Activated CD4-positive, alpha-beta T cell treated with anti-CD3 and anti-CD28 coated beads, Interleukin-2, amount 10 ng/mL, durations not matched to agents 24 days and 14 days (primary cell): ENCODE measurements at places on chromosomes 1 and 21. TPM values are rescaled to one million over a fixed set of nuclear protein-coding genes. Genes with fewer than 3 reads are reported as not detected.

DNA sequence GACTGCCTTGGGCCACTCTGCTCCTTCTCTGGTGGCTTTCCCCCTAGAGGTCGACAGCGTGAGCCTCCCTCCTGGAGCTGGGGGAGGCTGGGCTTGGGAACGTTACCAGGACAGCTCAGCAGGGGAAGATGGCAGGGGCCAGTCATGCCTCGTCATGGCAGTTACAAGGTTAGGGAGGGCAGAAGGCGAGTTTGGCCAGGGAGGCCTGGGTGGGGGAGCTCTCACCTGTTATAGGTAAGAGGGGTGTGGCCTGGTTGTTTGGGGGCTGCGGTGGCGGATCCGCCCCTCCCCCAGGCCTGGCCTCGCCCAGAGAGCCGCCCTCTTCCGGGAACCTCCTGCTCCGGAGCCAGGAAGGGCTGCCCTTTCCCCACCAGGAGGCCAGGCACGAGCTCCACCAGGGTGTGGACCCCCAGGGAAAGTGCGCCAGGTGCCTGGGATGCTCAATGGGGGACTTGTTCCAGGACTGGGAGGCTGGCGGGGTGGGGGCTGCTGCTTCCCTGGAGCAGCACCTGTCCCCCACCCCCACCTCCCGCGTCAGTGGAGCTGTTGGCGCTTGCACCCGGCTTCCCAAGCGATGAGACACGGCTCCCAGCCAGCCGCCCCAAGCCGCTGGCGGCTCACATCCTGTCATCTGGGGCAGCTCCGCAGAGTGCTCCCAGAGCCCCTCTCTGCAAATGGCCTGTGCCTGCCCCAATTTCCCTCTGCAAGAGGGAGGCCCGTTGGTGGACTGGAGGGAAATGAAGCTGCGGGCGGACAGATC, 23.6 kb upstream of the PKP1 start:
- H3K27me3 ChIP-seq = peaks cover 12% of the 10 kb centered on the region
- DNase-seq = peak; percentile 46
- no peak overlapping the region for H3K27ac ChIP-seq
- no peaks in the 10 kb centered on the region for H3K4me1 ChIP-seq
- H3K4me3 ChIP-seq = no peak overlapping the region

GRCh38 chr21:36877741-36878140, 88.7 kb downstream of the HLCS start:
- no peak overlapping the region for H3K27ac ChIP-seq
- H3K27me3 ChIP-seq = no peaks in the 10 kb centered on the region
- H3K4me3 ChIP-seq = no peak overlapping the region
- no peak for DNase-seq
- no peaks in the 10 kb centered on the region for H3K4me1 ChIP-seq

GRCh38 chr1:171446386-171446785, 38.9 kb upstream of the PRRC2C start:
- DNase-seq = no peak
- H3K27me3 ChIP-seq = peaks cover 5% of the 10 kb centered on the region
- H3K4me3 ChIP-seq = no peak overlapping the region
- H3K4me1 ChIP-seq = no peaks in the 10 kb centered on the region
- H3K27ac ChIP-seq = no peak overlapping the region

DNA sequence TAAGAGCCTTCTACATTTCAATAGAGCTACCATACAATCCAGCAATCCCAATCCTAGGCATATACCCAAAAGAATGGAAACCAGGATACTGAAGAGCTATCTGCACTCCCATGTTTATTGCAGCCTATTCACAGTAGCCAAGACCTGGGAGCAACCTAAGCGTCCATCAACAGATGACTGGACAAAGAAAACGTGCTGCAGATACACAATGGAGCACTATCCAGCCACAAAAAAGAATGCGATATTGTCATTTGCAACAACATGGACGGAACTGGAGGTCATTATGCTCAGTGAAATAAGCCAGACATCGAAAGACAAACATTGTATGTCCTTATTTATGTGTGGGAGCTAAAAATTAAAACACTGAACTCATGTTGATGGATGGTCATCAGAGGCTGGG, 115.3 kb downstream of the HLCS start:
- no peaks in the 10 kb centered on the region for H3K27me3 ChIP-seq
- no peak overlapping the region for H3K4me3 ChIP-seq
- H3K36me3 ChIP-seq = no peaks in the 10 kb centered on the region
- DNase-seq = no peak

The CLCA1 gene
- total RNA-seq = not detected in 2 replicates

The LCE1C gene
- not detected in 2 replicates for total RNA-seq

DNA sequence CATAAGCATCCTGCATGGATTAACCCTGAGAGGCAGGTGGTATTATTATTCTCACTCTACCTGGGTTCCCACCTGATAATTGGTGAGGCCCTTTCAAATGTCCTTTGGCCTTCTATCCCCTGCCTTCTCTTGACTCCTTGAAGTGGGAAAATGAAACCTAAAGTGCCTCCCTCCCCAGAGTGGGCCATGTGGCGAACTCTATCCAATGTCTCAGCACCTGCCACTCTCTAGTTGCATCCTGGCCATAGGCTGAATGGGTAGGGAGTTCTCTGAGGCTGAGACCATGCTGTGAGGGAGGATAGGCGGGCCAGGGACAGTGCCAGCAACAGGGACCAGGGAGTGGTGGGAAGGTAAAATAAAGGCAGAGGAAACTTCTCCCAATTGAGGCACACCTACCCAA, 35.3 kb downstream of the ELF3 start:
- no peaks in the 10 kb centered on the region for H3K36me3 ChIP-seq
- no peak for DNase-seq
- peaks cover 4% of the 10 kb centered on the region for H3K4me1 ChIP-seq

DNA sequence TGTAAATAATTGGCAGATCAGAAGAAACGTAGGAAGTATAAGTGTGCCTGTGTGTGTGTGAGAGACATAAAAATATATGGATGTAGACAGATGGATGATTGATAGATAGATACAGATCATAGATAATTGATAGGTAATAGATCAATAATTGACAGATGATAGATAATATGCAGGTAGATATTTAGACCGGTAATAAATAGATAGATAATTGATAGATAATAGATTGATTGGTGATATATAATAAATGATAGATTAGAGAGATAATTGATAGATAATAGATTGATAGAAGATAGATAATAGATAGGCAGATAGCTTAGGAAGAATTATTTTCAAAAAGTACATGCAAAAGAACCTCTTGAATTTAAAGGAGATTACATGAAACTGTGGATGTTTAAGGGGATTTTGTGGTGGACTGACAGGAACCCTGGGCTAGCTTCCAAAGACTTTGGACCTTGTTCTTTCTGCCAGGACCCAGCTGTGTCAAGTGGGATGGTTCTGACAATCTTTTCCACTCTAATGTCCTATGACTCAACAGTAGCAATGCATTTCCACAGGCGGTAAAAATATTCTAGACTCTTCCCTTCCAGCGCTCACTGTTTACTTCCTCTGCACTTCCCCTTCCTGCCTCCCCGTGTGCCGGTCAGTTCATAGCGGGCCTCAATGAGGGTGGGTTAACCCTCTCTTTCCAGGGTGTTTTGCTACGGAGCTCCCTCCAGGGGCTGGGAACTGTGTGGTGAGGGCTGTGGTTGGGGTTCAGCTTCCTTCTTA, 39.4 kb downstream of the KCNJ15 start:
- H3K36me3 ChIP-seq = no peaks in the 10 kb centered on the region
- H3K4me3 ChIP-seq = peak overlapping the region; percentile 38
- H3K27ac ChIP-seq = peak overlapping the region; percentile 62

DNA sequence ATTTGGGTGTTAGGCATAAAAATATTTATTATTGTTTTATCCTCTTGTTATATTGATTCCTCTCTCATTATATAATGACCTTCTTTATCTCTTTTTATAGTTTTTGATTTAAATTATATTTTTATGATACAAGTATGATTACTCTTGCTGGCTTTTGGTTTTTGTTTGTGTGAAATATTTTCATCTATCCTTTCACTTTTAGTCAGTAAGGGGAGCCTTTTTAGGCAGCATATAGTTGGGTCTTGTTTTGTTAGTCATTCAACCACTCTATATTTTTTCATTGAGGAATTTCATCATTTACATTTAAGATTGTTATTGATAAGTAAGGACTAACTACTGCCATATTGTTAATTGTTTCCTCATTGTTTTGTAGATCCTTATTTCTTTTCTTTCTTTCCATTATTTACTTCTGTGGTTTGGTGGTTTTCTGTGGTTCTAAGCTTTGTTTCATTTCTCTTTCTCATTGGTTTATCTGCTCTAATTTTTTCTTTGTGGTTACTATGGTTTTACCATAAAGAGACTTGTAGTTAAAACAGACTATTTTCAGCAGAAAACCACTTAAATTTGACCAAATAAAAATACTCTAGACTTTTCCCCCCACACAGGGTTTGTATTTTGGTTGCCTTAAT, 593.1 kb downstream of the NUF2 start:
- no peak for DNase-seq
- H3K4me1 ChIP-seq = no peaks in the 10 kb centered on the region
- no peaks in the 10 kb centered on the region for H3K27me3 ChIP-seq

DNA sequence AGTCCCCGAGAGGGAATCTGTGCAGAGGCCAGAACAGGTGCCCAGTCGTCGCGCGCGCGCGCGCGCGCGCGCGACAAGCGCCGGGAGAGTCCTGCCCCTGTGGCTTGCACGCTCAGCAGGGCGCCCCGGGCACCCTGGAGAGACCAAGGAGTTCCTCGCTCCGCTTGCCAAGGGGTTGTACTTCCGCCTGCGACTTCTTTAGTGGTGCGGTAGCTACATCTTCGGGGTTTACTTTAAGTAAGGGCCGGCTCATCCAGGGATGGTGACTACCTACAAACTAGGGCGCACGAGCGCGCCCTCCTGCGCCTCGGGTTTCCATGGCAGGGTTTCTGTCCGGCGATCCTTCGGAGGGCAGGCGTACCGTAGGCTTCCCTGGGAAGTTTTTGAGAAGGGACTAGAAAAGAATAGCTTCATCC, 1.4 kb downstream of the LHX4 start:
- DNase-seq = peak; percentile 71
- peaks cover 78% of the 10 kb centered on the region for H3K27me3 ChIP-seq
- no peaks in the 10 kb centered on the region for H3K36me3 ChIP-seq
- peak overlapping the region; percentile 71 for H3K4me3 ChIP-seq
